Thoracic aorta (tissue), 2 donors: ENCODE measurements at places on chromosomes 6 and 20. TPM values are rescaled to one million over a fixed set of nuclear protein-coding genes. Genes with fewer than 3 reads are reported as not detected.

Gene COL19A1
- 0.07 TPM for total RNA-seq

GRCh38 chr6:170296746-170297575 is 6.1 kb upstream of the DLL1 start:
- H3K27ac ChIP-seq = no peak overlapping the region
- H3K4me3 ChIP-seq = peak overlapping the region; percentile 75
- peaks cover 10% of the 10 kb centered on the region for H3K27me3 ChIP-seq

GRCh38 chr6:106002005-106002404 is 84.1 kb upstream of the PRDM1 start:
- no peak for DNase-seq
- no peaks in the 10 kb centered on the region for H3K36me3 ChIP-seq
- no peak overlapping the region for H3K4me3 ChIP-seq
- H3K27ac ChIP-seq = no peak overlapping the region
- H3K27me3 ChIP-seq = peaks cover 5% of the 10 kb centered on the region

DNA sequence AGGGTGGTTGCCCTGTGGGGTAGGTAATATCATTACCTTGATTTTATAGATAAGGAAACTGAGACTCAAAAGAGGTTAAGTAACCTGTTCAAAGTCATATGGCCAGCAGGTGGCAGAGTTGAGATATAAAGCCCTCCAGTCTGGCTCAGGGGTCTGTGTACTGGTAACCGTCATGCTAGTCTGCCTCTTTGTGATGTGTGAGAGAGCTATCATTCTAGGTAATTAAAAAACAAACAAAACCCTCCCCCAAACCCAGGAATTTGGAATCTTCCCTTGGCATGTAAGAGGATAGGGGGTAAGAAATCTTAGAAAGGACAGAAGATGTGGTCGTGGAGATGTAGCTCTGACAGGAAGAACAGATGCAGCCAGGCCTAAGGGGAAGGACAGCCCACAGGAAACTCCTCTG is 206.0 kb downstream of the CDC5L start:
- no peaks in the 10 kb centered on the region for H3K27me3 ChIP-seq
- no peak overlapping the region for H3K4me3 ChIP-seq
- DNase-seq = no peak
- H3K27ac ChIP-seq = no peak overlapping the region
- no peaks in the 10 kb centered on the region for H3K36me3 ChIP-seq
- H3K4me1 ChIP-seq = no peaks in the 10 kb centered on the region

- no peaks in the 10 kb centered on the region for H3K36me3 ChIP-seq
- peak; percentile 24 for DNase-seq
- no peaks in the 10 kb centered on the region for H3K27me3 ChIP-seq
- H3K4me3 ChIP-seq = no peak overlapping the region
- H3K27ac ChIP-seq = peak overlapping the region; percentile 61
- peaks cover 5% of the 10 kb centered on the region for H3K4me1 ChIP-seq
These were observed 29.4 kb upstream of the CLIC5 start for GRCh38 chr6:46044881-46045617.

DNA sequence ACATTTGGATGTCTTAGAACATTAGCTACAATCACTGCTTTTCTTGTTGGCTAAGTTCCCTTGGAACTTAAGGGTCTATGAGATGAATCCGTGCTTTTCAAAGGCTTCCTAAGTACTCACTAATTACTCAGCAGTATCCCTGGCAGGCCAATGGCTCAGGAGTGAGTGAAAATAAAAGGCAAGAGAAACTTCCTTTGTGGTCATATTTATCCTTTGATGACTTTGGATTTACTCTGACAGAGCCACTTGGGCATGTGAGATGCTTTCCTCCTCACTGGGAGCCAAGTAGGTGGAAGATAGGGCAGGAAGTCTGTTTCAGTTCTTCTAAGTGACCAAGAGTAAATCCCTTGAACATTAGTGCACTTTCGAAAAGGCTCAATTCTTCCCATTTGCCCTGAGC is 224.3 kb upstream of the FOXA2 start:
- no peaks in the 10 kb centered on the region for H3K27me3 ChIP-seq
- no peak overlapping the region for H3K4me3 ChIP-seq
- H3K4me1 ChIP-seq = no peaks in the 10 kb centered on the region
- no peaks in the 10 kb centered on the region for H3K36me3 ChIP-seq
- no peak for DNase-seq
